Stimulated activated CD4-positive, alpha-beta T cell treated with anti-CD3 and anti-CD28 coated beads, TNF-alpha, amount 100 ng/mL, for 4 hours (primary cell): ENCODE measurements at places on chromosomes 5 and 9.

GRCh38 chr9:93089024-93089423, 7.0 kb upstream of the CARD19 start:
- no peak for DNase-seq

DNA sequence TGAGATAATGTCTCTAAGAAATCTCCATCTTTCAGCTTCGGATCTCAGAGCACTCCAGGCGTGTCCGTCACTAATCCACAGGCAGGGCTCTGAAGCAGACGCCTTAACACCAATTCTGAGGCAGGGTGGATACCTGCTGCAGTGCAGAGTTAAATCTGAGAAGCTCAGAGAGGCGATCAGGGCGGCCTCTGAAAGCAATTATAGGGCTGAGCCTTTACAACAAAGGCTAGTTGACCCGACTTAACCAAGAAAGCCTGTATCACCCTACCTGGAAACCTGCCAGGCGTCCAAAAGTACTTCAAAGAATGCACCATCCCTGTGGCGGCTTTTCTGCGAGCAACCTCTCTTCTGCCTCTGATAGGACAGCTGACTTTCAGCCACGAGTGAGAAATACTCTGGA, 134.8 kb upstream of the MSX2 start:
- DNase-seq = no peak

DNA sequence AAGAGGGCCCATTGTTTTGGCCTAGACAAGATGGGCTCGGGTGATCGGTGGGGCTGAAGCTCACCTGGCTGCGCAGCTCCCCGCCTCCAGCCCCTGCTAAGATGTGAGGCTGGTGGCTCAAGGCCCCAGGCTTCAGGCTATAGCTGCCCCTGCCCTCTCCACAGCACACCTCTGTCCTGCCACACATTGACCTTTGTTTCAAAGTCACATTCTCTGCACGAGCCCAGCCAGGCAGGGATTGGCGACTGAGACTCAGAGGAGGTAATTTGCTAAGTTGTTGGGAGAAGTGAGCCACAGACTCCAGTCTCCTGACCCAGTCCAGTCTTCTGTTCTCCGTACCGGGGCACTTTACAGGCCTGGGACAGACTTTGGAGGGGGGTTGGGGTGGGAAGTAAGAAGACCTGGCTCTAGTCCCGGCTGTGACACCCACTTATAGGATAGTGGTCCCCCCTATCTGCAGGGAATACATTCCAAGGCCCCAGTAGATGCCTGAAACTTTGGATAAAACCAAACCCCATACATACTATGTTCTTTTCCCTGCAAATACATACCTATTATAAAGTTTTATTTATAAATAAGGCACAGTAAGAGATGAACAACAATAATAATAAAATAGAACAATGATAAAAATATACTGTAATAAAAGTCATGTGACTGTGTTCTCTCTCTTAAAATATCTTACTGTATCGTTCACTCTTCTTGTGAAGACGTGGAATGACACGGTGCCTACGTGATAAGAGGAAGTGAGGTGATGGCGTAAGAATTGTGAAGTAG, 13.3 kb downstream of the PDGFRB start:
- DNase-seq = no peak

DNA sequence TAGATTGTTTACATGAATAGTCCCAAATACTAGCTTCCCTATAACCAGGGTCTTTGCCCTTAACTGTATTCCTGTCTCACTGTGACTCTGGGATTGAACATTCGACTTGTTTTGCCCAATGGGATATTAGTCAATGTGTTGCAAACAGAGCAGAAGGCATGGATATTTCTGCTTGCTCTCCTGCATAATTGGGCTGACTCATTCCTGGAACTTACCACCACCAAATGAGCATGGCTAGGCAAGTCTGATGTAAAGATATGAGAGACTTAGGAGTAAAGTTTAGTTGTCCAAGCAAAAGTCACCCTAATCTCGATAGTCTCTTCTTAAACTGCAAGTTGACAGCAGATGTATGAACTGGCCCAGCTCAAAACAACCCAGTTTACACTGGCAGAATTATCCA, 273.5 kb upstream of the CCNG1 start:
- no peak for DNase-seq

DNA sequence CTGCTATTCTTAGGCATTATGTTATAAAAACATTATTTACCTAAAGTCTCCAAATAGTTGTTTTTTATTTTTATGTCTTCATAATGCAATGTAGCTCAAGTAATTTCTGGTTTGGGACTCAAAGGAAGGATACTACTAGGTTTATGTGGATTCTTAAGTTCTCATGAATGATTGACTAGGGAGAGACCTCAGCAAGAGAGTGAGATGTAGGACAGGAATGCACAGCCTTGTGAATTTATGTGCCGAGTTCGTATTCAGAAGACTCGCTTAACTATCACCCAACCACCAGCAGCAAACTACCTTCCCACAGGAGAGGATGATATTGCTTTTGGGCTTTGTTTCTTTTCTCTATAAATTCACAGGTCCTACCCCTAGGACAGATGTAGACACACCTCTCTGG, 282.9 kb downstream of the ARHGEF28 start:
- no peak for DNase-seq

DNA sequence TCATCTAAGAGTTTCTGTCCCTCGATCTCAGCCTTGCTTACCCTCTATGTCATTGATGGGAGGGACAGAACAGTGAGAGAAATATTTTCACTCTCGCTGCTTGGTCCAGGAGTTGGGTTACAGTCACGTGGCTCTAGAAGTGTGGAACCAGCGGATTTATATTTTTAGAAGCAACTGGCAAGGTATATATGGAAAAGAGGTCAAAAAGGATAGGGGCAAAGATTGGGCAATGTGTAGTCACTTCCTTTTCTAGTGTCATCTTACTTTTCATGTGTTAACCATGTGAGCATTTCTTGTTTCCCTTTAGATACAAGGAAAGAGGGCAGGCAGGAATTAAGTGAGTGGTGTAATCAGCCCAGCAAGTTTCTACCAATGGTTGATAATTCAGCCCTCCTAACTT, 111.5 kb upstream of the ZNF366 start:
- no peak for DNase-seq

- no peak for DNase-seq
These were observed 508.3 kb downstream of the EBF1 start for GRCh38 chr5:158591301-158591863.

DNA sequence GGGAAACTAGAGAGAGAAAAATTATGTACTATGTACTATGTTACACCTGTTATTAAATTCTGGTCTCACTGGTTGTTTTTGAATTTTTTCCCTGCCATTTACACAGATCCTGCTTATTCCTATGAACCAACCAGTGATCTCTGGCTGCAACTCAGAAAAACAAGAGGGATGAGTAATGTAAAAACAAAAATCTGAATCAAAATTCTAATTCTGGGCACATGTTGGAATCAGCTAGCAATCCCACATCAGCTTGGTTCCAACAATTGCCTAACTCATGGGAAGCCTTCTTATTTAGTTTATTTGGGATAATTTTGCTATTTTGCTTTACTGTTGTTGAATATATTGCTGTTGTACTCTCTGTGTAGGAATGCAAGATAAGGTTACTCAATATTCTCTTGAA, 78.3 kb downstream of the PLK2 start:
- no peak for DNase-seq

- no peak for DNase-seq
These were observed 107.2 kb upstream of the STC2 start for GRCh38 chr5:173435447-173435846.

DNA sequence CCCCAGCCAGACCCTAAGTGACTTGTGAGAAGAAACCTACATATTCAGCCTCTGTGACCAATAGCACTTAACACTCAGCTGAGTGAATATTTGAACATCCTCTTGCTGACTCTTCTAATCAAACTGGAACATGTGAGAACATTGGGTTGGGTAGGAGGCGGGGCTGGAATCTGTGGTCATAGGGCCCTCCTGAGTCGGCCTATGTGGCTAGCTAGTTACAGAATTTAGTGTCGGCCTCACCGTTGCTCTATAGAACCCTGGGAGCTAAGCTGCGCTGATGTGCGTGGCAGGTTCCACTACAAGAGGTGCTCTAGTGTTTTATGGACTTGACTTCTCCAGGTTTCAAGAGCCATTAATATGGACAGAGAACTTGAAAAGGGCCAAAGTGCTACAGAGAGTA, 138.8 kb downstream of the DROSHA start:
- DNase-seq = no peak

GRCh38 chr5:1495525-1495897, 28.2 kb downstream of the LPCAT1 start:
- DNase-seq = no peak

DNA sequence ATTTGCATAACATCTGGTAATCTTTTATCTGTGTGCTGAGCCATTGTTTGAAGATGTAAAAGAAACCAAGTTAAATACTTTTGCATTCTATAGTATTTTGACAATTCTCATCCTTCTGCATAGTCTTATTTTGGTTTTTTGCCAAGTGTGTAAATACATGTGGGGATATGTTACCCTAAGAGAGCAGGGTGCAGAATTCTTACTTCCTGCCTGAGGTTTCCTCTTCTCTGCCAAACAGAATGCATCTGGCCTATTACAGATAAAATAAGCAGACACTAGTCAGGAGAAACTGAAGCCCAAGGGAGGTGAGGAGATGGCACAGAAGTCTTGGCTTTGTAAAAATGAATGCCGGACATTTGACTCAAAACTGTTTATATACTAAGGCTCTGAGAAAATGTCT, 462.1 kb downstream of the TMEM38B start:
- DNase-seq = no peak

GRCh38 chr9:114317665-114318357, 5.1 kb upstream of the ORM1 start:
- DNase-seq = no peak

DNA sequence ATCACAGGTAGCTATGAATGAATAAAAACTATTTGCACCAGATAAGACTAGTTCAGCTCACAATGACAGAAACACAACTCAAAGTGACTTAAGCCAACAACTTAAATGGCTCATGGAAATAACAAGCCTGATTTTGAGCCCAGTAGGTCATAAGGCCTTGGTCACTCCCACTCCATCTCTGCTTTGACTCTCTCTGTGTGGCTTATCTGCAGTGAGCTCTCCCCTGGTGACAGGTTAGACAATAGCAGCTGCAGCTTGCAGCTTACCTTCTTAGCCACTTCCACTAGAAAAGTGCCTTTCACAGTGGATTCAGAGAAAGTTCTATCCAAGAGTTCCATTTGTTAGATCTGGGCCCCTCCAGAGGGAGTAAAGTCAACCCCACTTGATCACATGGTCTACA, 315.7 kb downstream of the RAB3C start:
- no peak for DNase-seq

DNA sequence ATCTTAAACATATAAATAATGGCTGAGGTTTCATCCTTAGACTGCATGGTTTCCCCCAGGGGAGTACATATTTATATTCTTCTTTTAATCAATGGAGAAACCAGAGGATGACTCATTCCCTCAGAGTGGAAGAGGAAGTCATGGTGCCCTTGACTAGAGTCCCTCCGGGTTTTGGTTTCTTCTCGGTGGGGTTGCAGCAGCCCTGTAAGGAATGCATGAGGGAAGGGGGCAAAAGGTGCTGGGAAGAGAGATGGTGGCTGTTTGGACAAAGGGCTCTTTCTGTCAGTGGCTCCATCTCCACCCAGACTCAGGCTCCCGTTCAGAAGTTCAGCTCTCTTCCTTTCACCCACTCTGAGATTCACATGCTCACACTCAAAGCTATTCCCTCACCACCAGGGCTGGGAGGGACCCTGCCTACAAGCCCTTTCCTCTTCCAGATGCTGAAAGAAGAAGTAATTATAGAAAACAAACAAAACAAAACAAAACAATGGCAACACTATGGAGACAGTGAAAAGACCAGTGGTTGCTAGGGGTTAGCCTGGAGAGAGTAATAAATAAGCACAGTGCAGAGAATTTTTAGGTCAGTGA, 129.8 kb upstream of the IL12B start:
- DNase-seq = no peak

- no peak for DNase-seq
These were observed 971.1 kb upstream of the COX7C start for GRCh38 chr5:85646641-85647040.

DNA sequence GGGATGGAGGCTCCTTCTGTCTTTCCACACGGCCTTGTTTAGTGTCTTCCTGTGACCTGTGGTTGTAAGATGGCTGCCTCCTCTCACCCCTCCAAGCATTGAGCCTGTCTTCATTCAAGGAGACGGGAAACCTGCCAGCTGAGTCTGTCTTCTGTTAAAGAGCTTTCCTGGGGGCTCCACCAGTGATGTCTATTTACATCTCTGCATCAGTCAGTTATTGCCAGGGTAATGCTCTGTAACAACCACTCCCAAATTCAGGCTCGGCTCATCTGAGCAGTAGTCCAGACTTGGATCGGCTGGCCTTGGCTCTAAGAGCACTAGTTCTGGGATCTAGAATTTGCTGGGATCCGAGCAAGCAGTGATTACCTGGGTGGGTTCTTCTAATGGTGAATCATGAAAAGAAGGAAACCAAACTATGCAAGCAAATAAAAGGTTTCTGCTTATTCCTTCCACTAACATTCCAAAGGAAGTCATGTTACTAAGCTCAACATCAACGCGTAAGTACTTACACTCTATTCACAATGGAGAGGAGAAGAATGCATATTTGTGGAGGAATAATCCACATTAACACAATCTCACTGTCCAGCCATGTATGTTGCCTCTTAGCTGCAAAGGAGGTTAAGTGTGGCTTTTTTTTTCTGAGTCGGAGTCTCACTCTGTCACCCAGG, 61.7 kb downstream of the GALNT12 start:
- no peak for DNase-seq

- no peak for DNase-seq
These were observed 51.0 kb downstream of the FKTN start for GRCh38 chr9:105608721-105609598.

DNA sequence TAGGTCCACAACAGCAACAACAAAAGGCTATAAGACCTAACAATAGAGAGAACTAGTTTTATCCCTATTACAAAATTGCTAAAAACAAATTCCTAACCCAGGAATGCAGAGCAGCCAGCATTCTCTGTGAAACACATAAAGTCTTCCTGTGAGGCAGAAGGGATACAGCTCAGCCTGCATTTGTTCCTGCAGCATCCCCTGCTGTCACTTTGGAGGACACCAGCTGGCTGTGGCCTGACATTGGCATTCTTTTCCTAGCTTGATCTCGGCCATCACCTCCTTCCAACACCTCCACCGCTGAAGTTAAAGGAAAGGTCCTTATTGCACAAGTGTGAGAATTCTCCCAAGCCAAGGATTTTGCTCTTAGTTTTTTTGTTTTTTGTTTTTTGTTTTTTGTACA, 186.1 kb downstream of the SNCAIP start:
- DNase-seq = no peak

DNA sequence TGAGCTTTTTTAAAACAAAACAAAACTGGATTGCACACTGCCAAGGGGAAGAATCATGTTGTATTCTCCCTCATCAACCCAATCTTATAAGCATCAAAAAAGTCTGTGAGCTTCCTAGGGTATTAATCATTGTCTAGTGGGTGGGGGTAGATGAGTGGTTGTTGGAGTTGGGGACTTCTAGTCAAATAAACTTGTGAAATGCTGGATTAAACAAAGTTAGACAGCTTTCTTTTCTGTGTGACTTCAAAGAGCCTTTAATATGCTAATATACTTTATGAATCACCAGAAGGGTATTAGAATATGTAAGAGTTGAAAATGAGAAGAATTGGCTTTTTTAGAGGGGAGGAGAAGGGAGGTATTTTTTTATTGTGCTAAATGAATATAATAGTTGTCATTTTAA, 87.7 kb downstream of the GALNT10 start:
- DNase-seq = no peak

GRCh38 chr5:79011869-79012268, 26.8 kb upstream of the ARSB start:
- no peak for DNase-seq

- no peak for DNase-seq
These were observed 358.2 kb upstream of the TLE4 start for GRCh38 chr9:79213417-79214125.

GRCh38 chr5:40497573-40497972, 182.1 kb upstream of the PTGER4 start:
- no peak for DNase-seq

- no peak for DNase-seq
These were observed 84.1 kb downstream of the PPP2R2B start for GRCh38 chr5:146794326-146795029.
